ENCODE measurements at places on chromosomes 4 and X.

- no peak for DNase-seq
These were observed 12.5 kb downstream of the ABLIM2 start for GRCh38 chr4:8146157-8146556.

- DNase-seq = no peak
These were observed 144.8 kb downstream of the COL25A1 start for GRCh38 chr4:109157696-109158095.

- DNase-seq = no peak
These were observed 24.1 kb downstream of the AGTR2 start for GRCh38 chrX:116194649-116195048.

- DNase-seq = no peak
These were observed 13.7 kb downstream of the ADH6 start for GRCh38 chr4:99205153-99205979.

DNA sequence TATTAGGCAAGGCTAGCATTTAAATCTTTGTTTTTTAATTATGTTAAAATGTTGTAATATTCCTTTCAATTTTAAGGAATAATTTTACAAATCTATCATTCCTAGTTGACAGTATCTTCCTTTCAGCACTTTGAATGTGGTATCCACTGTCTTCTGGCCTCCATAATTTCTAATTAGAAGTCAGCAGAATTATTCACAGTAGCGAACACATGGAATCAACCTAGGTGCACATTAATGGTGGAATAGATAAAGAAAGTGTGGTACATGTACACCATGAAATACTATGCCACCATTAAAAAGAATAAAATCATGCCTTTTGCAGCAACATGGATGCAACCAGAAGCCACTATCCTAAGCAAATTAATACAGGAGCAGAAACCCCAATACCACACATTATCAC is 1887.8 kb downstream of the PCDH7 start:
- no peak for DNase-seq

DNA sequence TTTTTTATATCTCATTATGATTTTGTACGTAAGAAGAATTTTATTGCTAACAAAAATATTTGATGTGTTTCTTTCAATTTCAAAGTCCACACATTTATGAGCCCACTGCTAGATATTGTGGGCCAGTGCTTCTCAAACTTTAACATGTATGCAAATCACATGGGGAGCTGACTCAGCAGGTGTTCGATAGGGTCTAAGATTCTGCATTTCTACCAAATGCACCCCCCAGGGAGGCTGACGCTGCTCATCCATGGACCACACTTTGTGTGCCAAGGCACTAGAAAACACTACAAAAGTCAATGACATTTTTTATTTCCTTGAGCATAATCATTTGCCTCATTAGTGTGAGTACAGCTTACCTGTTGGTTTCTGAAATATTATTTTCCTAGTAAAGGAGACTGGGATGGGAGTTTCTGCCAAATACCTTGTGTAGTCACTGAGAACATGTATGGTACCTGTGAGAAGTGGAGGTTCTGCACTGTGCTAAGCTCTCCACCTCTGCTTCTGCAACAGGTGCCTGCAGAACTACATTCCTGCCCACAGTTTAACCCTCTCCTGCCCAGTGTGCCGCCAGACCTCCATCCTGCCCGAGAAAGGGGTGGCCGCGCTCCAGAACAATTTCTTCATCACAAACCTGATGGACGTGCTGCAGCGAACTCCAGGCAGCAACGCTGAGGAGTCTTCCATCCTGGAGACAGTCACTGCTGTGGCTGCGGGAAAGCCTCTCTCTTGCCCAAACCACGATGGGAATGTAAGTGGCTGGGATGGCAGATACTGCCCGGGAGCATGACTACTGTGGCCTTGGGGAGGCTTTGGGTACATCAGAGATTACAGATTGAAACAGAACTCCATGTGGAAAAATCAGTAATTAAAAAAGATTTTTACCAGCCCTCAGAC is 68.9 kb upstream of the MND1 start:
- DNase-seq = no peak

DNA sequence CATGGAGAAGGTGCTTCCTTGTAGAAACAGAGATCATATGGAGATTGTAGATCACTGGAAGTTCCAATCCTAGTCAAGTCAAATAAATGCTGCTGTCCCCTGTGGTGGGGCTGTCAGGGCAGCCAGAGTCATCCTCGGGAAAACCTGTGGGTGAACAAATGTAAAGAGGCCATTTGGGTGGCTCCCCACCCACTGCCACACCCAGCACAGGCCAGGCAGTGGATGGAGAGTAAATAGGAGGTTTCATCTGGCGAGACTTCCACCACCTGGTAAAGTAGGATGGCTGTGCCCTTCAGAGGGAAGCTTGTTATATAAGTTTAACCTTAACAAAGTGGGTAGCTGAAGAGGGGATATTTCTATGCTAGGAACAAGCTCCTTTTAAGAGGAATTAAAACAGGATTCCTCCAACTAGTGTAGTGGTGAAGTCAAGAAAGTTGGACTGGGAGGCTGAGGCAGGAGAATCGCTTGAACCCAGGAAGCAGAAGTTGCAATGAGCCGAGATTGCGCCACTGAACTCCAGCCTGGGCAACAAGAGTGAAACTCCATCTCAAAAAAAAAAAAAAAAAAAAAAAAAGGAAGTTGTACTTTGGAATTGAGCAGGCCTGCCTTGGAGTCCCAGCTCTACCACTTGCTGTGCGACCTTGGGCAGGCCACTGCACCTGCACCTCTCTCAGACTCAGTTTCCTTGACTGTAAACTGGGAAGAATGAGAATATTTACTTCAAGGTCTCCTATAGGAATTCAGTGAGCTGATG is 273.7 kb downstream of the PTTG2 start:
- DNase-seq = no peak

DNA sequence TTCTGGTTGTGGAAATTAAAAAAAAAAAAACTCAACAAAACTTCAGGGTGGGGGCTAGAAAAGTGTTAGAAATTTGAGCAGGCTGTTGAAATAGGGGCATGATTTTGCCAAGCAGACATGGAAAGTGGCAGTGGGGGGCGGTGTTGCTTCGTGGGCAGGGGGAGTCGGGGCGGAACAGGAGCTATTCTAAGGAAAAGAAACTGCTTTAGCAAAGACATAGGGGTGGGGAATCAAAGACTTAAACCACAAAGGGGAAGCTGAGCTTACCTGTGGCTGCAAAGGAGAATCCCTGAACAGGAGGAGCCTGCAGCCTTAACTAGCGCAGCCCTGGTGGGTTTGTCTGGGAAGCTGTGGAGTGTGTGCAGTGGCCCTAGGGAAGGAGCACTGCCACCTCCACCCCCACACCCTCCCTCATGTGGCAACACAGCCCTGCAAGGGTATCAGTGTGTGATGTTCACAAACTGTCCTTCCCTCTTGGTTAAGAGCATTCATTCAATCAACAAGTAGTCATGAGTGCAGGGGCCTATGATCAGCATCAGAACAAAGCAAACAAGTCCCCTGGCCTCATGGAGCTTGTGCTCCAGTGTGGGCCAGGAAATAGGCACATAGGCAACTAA is 20.5 kb downstream of the SEL1L3 start:
- peak; percentile 45 for DNase-seq

DNA sequence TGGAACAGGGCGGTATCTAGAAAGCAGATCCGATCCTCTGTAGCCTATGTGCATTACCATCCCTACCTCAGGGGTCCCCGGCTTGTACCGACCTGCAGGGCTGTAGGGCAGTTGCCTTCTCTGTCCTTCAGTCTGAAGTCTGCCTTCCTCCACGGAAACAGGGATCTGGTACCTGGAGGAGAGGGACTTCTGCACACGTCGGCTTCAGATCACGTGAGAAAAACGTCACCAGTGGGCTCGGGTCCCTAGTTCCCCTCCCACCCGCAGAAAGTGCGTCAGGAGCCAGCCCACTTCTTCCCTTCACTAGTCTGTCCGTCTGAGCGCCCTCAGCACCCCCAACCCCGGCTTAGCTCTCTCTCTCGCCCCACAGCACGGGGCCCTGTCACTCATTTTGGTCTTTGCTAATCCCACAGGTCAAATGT is at the start of gene TCEAL5:
TCEAL5 (minus strand) TSS at position 170 of the 422 bp plus-strand sequence. CDS start 2,187 bp downstream, outside the sequence.
- DNase-seq = no peak

DNA sequence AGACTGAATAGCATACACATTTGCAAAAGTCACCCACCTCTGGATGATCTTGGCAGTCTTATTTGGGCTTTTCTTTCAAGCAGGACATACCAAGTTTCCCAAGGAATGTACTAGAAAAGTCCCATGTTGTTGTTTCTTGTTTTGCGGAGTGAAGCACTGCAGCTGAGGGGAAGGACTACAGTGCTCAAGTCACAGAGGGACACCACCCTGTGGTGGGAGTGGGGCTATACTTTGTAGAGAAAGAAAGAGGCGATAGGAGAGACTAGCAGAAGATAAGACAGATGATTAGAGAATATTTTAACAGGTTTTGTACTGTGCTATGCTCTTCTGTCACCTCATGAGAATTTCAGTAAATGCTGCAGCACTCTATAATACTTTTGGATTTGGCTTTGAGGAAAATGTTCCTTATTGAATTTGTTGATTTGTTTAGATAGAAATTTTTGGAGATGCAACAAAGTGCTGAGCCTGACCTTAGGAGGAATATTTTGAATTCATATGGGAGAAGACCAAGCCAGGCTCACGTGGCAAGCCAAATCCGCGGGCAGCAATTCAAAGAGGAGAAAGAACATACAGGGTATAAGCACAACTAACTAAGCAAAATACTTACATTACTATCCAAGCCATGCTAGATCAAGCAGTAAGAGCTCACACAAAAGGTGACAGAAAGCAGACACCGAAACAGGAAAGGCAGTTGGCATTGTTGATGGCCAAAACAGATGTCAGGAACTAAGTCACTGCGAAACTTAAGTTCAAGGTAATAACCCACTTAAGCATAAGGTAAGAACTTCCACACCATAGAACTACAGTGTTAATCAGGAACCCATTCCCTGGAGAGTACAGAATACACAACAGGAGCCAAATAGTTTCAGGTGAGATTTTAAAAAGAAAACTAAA is 280.3 kb upstream of the INTU start:
- DNase-seq = no peak

GRCh38 chr4:16896881-16897750 is 1.3 kb downstream of the LDB2 start:
- no peak for DNase-seq

DNA sequence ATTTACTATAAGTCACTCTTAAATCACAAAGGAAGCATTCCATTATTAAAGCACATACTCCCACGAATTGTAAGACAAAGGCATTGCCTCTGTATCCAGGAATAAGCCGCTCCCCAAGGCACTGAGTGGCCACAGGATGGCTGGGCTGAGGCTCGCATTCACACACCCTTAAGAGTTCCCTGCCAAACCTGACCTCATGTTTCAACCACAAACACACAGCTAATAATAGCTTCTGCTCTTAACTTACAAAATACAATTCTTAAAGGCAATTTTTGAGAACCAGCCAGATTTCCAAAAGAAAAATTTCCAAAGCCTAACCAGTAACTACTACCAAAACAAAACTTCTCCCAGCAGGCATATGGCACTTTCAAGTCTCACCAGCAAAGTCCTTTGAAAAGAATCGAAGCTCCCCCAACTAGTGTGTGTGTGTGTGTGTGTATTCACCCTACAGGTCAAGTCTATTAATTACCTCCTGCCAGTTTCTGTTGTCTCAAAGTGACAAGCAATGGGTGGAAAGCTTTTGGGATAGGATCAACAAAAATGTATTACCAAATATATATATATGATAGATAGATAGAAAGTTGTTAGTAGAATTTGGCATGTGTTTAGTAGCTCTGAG is 36.0 kb downstream of the ARHGAP6 start:
- no peak for DNase-seq

- DNase-seq = no peak
These were observed 124.1 kb downstream of the FHDC1 start for GRCh38 chr4:153060196-153060595.

DNA sequence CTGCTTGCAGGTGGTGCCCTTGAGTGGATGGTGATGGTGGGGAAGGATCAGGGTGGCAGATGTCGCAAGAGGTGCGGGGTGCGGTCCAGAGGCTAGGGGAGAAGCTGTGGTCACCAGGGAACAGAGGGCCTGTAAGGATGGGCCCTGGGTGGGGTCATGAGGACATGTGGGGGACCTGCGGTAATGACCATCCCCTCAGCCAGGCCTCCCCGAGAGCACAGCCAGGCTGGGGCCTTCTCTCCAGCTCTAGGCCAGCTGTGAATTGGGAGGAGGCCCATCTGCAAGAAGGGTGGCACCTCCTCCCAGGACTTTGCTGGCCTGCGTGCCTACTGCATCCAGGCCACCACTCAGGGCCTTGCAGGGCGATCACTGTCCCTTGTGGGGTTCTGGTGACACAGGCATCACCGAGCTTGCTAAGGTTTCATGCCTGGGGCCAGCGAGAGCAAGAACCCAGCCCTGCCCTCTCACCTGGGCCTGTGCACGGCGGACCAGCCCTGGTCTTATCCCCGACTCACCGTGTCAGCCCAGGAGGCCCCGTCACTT is 34.1 kb upstream of the MXD4 start:
- DNase-seq = no peak
